Fibroblast of lung (primary cell): ENCODE measurements at places on chromosomes 6 and 20. TPM values are rescaled to one million over a fixed set of nuclear protein-coding genes. Genes with fewer than 3 reads are reported as not detected.

Gene SLC17A3
- not detected in 2 replicates for total RNA-seq

Gene GSS
- 39.0 and 71.3 TPM in 2 replicates for total RNA-seq

Gene PLEKHG1
- total RNA-seq = 5.4 and 12.7 TPM in 2 replicates

Gene MYLK2
- under 0.01 TPM in 1 of 2 replicates, not detected in the other for total RNA-seq

Gene TNNC2
- 1.3 and 1.8 TPM in 2 replicates for total RNA-seq

Gene IL17F
- total RNA-seq = not detected in 2 replicates

Gene FAM110A
- 1.3 and 1.8 TPM in 2 replicates for total RNA-seq
